ENCODE measurements at places on chromosomes 6 and 20.

DNA sequence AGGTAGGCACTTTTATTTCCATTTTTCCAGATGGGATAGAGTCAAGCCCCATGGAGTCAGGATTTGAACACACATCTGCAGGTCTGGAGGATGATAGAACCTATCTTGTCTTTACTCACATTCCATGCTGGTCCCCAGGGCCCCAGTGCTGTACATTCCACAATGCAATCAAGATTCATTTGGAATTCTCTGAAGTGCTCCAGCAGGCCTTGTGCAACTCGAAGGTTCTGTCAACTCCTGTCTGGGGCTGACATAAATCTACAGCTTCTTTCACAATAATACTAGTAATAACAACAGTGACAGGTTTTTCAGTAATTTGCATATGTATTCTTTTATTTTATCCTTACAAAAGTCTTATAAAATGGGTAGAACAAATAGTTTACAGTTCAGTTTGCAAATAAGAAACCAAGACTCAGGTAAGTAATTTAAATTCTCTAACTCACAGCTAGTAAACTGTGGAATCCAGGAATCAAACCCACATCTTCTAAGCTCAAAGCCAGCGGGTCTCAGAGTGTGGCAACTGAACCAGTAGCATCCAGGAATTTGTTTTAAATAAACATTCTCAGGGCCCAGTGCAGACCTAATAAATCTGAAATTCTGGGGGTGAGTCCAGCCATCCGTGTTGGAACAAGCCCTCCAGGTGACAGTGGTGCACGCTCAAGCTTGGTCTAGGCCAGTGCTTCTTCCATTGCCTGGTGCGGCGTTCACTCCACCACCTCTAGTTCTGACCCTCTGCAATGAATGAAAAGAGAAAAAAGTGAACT is 137.0 kb upstream of the TNFAIP3 start:
- DNase-seq = no peak

DNA sequence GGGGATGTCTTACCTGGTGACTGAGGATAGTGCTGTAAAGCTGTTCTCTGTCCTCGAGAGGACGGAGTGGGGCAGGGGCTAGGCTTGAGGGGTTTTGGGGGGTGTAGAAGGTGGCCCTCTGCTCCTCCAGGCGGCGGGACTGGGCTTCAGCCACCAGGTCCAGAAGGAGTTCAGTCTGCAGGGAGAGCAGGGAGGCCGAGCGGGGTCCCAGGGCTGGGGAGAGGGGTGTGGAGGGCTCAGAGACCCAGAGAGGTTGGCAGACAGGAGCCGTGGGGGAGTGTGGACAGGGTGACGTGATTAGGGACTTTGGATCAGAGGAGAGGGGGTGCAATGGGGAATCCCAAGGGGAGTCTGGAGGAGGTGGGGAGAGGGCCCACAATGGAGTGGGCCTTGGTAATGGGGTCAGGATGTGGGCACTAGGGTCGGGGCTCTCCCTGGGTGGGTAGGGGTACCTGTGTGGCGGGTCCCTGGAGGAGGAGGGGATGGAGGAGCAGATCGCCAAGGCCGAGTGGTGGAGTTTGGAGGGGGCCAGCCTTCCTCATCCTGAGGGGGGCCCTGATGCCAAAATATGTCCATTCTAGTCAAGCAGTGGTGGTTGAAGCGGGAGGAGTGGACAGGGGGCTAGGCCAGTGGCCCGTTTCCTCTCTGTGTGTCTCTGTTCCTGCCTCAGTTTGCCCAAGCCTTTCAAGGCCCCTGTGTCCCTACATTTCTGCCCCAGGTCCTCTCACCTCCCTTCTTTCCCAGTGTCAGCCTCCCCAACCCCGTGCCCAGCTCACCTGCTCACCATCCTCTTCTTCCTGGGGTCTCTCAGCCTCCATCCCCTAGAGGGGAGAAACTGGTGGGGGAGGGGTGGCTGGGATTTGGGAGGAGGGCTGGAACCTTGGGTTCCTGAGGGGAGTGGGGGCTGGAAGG is 491 bp downstream of the GPSM3 start:
- peak; percentile 74 for DNase-seq

GRCh38 chr20:49186535-49187329 is 1.4 kb downstream of the STAU1 start:
- peak; percentile 81 for DNase-seq

DNA sequence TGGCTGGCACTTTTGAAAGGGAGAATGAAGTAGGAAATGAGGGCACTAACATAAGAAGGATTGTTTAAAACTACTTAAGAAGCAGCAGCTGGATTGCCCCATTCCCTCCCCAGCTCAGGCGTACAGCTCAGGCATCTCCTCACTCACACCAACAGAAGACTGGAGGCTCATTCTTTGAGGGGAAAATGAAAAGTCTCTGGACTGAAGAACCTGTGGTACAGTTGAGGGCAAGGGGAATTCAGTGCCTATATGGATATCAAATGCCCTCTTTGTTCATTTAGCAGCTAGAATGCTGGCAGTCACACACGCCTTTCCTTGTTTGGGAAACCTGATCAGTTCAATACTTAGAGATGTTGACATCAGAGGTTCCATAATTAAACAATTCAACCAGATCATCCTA is 502.1 kb upstream of the SOX4 start:
- DNase-seq = no peak

DNA sequence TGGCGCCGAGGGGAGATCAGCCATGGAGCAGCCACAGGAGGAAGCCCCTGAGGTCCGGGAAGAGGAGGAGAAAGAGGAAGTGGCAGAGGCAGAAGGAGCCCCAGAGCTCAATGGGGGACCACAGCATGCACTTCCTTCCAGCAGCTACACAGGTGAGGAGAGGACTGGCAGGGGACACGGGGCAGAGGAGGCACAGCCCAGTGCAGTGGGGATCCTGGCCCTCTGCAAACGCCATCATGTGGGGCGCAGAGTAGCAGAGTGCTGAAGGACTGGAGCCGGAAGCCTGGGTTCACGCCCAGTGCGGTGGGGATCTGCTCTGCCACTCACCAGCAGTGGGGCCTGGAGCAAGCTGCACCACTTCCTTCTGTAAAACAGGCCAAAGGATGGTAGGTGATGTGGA is 41.1 kb upstream of the FANCE start:
- DNase-seq = no peak

GRCh38 chr6:44942201-44942600 is 385.9 kb upstream of the RUNX2 start:
- DNase-seq = no peak

GRCh38 chr6:53506872-53507271 is 38.0 kb downstream of the GCLC start:
- no peak for DNase-seq

GRCh38 chr6:29255530-29255929 is 46.0 kb upstream of the OR14J1 start:
- no peak for DNase-seq

- no peak for DNase-seq
Observed at GRCh38 chr6:107026965-107027364, 1.0 kb upstream of the MTRES1 start.

GRCh38 chr6:77264970-77265369 is 198.3 kb downstream of the HTR1B start:
- no peak for DNase-seq

- no peak for DNase-seq
Observed at GRCh38 chr20:43006651-43007375, 182.9 kb downstream of the PTPRT start.

DNA sequence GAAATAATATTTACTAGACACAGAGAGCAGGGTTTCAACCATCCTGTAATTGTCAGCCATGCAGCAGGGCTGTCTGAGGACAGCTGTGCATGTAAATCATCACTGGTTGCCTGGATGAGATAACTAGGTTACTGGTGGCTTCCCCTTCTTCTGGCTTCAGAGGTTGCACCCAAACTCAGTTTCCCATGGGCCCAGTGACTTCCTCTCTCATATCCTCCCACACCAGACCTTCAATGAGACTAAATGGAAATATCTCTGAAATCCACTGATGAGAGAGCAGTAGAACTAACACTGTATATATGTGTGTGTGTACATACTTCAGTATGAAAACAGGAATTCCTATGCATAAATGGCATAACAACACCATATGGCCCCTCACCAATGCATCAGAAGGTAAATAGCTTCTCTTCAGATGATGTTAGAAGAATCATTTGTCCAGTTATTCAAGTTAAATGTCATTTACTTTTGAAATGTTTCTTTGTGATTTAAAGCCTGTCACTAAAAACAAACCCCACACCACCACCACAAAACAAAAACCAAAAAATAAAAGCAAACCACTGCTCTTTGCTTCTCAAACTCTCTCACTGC is 51.0 kb upstream of the IL20RA start:
- no peak for DNase-seq

- no peak for DNase-seq
Observed at GRCh38 chr6:73560182-73560732, 39.4 kb upstream of the EEF1A1 start.
